Peyer's patch (tissue), 4 donors: ENCODE measurements at places on chromosomes 11 and 22.

DNA sequence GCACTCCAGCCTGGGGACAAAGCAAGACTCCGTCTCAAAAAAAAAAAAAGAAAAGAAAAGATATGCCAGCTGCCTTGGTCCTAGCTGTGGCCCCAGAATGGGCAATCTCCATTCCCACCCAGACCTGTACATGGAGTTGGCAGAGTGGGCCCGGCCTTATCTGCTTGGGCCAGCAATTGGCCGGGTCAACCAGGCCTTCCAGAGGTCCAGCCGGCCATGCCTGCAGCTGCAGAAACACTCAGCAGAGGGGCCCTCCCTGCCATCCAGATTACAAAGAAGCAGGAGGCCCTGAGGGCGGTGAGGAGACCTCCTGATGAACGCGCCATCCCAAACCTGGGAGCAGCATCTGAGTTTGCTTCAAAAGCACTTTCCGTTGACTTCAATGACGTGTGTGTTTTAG, 26.9 kb upstream of the ARFGAP3 start:
- peaks cover 21% of the 10 kb centered on the region for H3K4me1 ChIP-seq
- no peaks in the 10 kb centered on the region for H3K36me3 ChIP-seq
- no peak overlapping the region for H3K4me3 ChIP-seq
- no peak for DNase-seq

GRCh38 chr11:118233377-118233776, 8.6 kb upstream of the JAML start:
- no peak overlapping the region for H3K4me3 ChIP-seq
- H3K27ac ChIP-seq, result no peak overlapping the region
- H3K27me3 ChIP-seq, result no peaks in the 10 kb centered on the region
- no peaks in the 10 kb centered on the region for H3K4me1 ChIP-seq

DNA sequence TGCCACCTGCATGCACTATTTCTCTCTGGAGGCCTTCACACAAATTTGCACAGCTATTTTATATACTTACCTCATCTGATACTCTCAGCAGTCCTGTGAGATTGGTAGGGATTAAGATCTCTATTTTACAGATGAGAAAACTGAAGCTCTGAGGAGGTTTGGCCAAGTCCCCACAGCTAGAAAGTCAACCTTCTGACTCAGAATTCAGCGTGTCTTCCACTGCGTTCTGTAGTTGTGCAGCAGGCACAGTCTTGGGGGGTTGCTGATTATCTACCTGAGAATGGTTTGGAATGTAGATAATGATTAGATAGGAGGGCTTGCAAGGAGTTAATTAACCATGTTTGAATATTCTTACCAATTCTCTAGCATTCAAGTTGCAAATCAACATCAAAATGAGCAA, 2.5 kb upstream of the SORL1 start:
- peak overlapping the region; percentile 97 for H3K27ac ChIP-seq
- DNase-seq, result no peak
- H3K4me3 ChIP-seq, result no peak overlapping the region

DNA sequence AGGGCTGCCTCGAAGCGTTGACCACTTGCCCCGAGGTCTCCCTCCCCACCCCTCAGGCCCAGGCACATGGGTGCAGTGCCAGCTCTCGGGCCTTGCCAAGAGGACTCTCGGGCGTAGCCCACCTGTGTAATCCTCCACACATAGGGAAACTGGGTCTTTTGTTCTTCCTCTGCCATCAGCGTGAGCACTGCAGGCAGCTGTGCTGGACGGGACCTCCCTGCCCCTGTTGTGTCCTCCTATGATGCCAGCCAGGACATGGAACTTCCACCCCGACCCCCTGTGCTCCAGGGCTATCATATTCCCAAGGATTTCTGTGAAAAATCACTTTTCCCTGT, 66.4 kb downstream of the PARVB start:
- H3K4me1 ChIP-seq, result no peaks in the 10 kb centered on the region
- H3K36me3 ChIP-seq, result no peaks in the 10 kb centered on the region
- no peaks in the 10 kb centered on the region for H3K27me3 ChIP-seq
- H3K27ac ChIP-seq, result no peak overlapping the region
- H3K4me3 ChIP-seq, result no peak overlapping the region
- DNase-seq, result no peak

DNA sequence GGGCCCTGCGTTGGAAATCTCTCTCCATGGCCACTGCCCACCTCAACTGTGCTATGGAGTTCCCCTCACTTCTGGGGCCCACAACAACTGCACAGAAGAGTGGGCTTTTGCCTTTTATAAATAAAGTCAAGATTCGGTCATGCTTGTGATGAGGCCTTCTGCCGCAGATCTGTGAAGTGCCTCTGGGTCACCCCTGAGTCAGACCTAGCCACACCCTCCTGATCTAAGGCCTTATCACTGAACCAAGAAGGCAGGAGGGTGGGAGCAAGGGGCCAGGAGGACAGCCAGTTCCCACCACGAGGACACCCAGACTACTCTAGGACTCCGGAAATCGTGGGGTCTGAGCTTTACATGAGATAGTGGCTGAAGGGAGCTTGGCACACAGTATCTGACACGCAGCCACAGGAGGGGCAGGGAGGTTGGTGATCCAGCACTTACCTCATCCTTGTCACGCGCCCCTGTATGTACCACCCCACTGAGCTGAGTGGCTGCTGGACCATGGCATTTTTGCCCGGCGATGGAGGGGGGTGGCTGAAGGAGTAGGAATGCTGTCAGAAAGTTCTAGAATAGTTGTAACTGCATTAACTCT, 115.7 kb downstream of the ABTB2 start:
- peak overlapping the region; percentile 77 for H3K27ac ChIP-seq
- no peak for DNase-seq
- no peak overlapping the region for H3K4me3 ChIP-seq

DNA sequence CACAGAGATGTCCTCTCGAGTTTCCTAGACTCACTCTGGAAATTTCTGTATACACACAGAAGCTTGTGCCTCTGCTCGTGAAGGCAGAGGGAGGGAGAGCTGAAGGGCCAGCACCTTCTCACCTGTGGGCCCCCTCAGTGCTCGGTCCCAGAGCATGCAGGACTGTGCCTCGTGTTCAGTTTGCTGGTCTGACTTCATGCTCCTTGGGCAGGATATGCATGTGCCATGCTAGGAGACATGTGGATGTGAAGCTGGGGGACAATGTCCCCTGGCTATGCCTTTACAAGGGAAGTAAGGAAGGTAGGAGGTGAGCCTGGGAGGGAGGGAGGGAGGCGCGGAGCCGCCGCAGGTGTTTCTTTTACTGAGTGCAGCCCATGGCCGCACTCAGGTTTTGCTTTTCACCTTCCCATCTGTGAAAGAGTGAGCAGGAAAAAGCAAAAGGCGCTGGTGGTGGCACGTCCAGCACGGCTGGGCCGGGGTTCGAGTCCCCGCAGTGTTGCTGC, 22.6 kb downstream of the NEAT1 start:
- DNase-seq, result no peak
- H3K27ac ChIP-seq, result peak overlapping the region; percentile 55
- no peaks in the 10 kb centered on the region for H3K27me3 ChIP-seq
- no peak overlapping the region for H3K4me3 ChIP-seq
- no peaks in the 10 kb centered on the region for H3K4me1 ChIP-seq
- H3K36me3 ChIP-seq, result no peaks in the 10 kb centered on the region

- no peak overlapping the region for H3K4me3 ChIP-seq
- no peaks in the 10 kb centered on the region for H3K4me1 ChIP-seq
- H3K27ac ChIP-seq, result no peak overlapping the region
- DNase-seq, result no peak
- no peaks in the 10 kb centered on the region for H3K27me3 ChIP-seq
Measured at GRCh38 chr11:80371931-80372330, 931.1 kb upstream of the TENM4 start.

- no peak overlapping the region for H3K4me3 ChIP-seq
- no peaks in the 10 kb centered on the region for H3K4me1 ChIP-seq
- no peak overlapping the region for H3K27ac ChIP-seq
- DNase-seq, result no peak
Measured at GRCh38 chr22:37442537-37442936, 15.3 kb upstream of the ELFN2 start.

DNA sequence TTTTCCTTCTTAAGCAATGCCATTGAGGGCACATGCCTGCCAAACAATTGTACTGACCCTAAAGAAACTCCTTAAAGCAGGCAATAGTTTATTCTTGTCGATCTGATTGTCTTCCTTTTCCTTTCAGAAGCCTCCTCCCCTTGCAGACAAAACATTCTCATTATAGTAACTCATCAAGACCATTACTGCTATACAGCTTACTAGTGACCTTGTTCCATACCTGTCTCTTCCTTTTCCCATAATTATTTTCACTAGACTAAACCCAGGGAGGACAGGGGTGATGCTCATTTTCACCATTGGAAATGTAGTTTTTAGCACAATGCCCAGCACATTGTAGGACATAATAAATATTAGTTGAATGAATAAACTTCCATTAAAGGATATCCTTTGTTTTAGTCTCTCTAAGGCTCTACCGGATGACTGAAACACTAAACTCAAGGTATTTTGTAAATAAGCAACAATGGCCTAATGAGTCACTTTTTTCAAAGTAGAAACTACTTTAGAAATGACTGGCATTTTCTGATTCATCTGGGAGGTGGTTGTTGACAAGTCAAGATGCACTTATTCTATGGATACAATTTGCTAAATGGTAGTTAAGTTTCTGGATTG, 9.3 kb upstream of the MSANTD4 start:
- no peak for DNase-seq
- no peaks in the 10 kb centered on the region for H3K36me3 ChIP-seq
- no peak overlapping the region for H3K27ac ChIP-seq
- no peaks in the 10 kb centered on the region for H3K4me1 ChIP-seq

GRCh38 chr11:76232026-76232665, 25.8 kb upstream of the WNT11 start:
- DNase-seq, result peak; percentile 59
- H3K27ac ChIP-seq, result peak overlapping the region; percentile 56
- no peaks in the 10 kb centered on the region for H3K27me3 ChIP-seq
- no peak overlapping the region for H3K4me3 ChIP-seq
- no peaks in the 10 kb centered on the region for H3K36me3 ChIP-seq
- H3K4me1 ChIP-seq, result peaks cover 30% of the 10 kb centered on the region

- no peak for DNase-seq
- H3K4me1 ChIP-seq, result no peaks in the 10 kb centered on the region
- H3K4me3 ChIP-seq, result no peak overlapping the region
Measured at GRCh38 chr11:73480677-73481076, 104.5 kb downstream of the RELT start.

DNA sequence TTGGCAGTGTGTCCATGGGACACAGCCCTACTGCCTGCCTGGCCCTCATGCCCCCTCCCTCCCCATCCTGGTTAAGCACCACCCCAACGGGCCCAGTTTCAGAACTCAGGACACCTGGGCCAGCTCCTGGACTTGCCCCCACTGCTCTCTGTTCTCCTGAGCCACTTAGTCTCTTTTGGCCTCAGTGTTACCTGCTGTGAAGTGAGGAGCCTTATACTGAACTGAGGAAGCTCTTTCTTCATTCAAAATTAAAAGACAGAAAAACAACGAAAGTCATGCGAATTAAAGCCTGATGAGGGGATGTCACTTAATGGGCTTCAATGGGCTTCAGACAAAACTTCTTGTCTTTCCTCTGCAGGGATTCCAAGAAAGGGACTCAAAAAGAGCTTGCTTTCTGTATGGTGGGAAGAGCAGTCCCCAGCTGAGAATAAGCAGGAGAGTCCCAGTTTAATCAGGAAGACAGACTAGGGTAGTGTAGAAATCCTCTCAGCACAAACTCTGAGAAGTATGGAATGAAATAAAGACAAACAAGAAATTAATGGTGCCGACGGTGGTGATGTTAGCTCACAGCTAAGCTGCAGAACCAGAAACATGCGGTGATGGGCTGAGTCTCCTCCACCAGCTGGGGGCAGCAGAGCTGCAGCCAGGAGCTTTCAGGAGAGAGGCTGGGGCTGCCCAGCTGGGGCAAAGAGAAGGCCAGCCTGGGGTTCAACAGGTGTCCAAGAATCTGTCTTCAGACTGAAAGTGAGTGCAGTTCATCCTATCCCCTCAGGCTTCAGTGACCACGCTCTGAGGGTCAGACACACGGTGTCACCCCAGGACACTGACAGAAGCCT, 101.0 kb downstream of the GGTLC2 start:
- H3K27ac ChIP-seq, result no peak overlapping the region
- DNase-seq, result peak; percentile 67
- no peaks in the 10 kb centered on the region for H3K4me1 ChIP-seq
- no peak overlapping the region for H3K4me3 ChIP-seq

- H3K4me1 ChIP-seq, result no peaks in the 10 kb centered on the region
- DNase-seq, result no peak
- H3K4me3 ChIP-seq, result no peak overlapping the region
- H3K27me3 ChIP-seq, result no peaks in the 10 kb centered on the region
- no peak overlapping the region for H3K27ac ChIP-seq
Measured at GRCh38 chr11:77771135-77771534, 49.4 kb downstream of the RSF1 start.

GRCh38 chr11:74905326-74905725, 43.6 kb downstream of the XRRA1 start:
- H3K36me3 ChIP-seq, result peaks cover 32% of the 10 kb centered on the region
- H3K4me3 ChIP-seq, result no peak overlapping the region
- H3K4me1 ChIP-seq, result no peaks in the 10 kb centered on the region
- H3K27me3 ChIP-seq, result no peaks in the 10 kb centered on the region
- DNase-seq, result no peak

GRCh38 chr22:49597428-49598039, 230.1 kb downstream of the BRD1 start:
- H3K36me3 ChIP-seq, result no peaks in the 10 kb centered on the region
- DNase-seq, result no peak
- H3K4me1 ChIP-seq, result no peaks in the 10 kb centered on the region
- no peak overlapping the region for H3K4me3 ChIP-seq

- no peaks in the 10 kb centered on the region for H3K27me3 ChIP-seq
- H3K36me3 ChIP-seq, result peaks cover 49% of the 10 kb centered on the region
- peak overlapping the region; percentile 74 for H3K27ac ChIP-seq
- no peak overlapping the region for H3K4me3 ChIP-seq
- no peaks in the 10 kb centered on the region for H3K4me1 ChIP-seq
Measured at GRCh38 chr11:116843661-116844060, 6.2 kb upstream of the APOA1 start.

GRCh38 chr11:64632237-64632636, 41.2 kb downstream of the SLC22A12 start:
- DNase-seq, result no peak
- no peak overlapping the region for H3K4me3 ChIP-seq
- H3K27ac ChIP-seq, result no peak overlapping the region
- no peaks in the 10 kb centered on the region for H3K27me3 ChIP-seq
- H3K4me1 ChIP-seq, result no peaks in the 10 kb centered on the region

- H3K27ac ChIP-seq, result peak overlapping the region; percentile 81
- no peaks in the 10 kb centered on the region for H3K4me1 ChIP-seq
- peak; percentile 31 for DNase-seq
- H3K27me3 ChIP-seq, result no peaks in the 10 kb centered on the region
- H3K36me3 ChIP-seq, result no peaks in the 10 kb centered on the region
Measured at GRCh38 chr11:111299101-111300026, 1.0 kb downstream of the POU2AF3 start.

DNA sequence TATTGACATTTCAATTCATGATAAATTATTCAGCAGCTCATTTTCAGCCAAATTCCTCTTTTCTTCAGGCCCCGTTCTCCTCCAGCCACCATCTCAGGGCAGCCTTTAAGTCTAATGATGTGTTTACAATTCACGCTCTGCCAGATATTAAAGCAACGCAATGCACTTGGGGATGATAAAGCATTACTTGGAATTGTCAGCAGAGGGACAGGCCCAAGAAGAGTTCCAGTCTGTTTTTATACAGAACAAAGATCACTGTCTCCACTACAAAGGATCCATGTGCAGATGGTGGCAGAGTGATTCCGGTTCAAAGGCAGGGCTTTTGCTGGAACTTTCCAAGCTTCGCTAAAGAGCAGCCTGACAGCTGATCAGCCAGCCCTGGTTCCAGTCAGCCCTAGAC, 13.6 kb upstream of the GALNT18 start:
- H3K27ac ChIP-seq, result no peak overlapping the region
- H3K36me3 ChIP-seq, result no peaks in the 10 kb centered on the region
- no peak overlapping the region for H3K4me3 ChIP-seq
- DNase-seq, result no peak
- H3K27me3 ChIP-seq, result no peaks in the 10 kb centered on the region

GRCh38 chr11:32705309-32706033, 89.0 kb downstream of the CCDC73 start:
- no peaks in the 10 kb centered on the region for H3K27me3 ChIP-seq
- no peak overlapping the region for H3K4me3 ChIP-seq
- no peaks in the 10 kb centered on the region for H3K36me3 ChIP-seq
- no peaks in the 10 kb centered on the region for H3K4me1 ChIP-seq
